ENCODE measurements at places on chromosomes 6 and 20.

DNA sequence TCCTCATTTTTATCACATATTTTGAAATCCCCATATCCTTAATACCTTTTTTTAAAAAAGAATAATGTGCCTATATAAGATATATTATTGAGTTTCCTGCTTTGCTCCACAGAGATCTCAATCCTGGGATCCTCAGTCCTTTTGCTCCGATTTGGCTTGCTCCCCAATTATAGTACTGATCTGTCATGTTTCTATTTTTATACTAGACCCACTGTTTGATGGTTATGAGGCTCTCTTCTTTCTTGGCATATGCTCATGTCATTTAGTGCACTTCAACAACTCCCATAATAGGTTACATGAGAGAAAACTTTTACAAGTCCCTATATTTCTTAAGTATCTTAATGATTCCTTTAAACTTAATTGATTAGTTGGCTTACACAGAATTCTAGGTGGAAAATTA lies 958.5 kb upstream of the EPHA7 start:
- no peak for DNase-seq

DNA sequence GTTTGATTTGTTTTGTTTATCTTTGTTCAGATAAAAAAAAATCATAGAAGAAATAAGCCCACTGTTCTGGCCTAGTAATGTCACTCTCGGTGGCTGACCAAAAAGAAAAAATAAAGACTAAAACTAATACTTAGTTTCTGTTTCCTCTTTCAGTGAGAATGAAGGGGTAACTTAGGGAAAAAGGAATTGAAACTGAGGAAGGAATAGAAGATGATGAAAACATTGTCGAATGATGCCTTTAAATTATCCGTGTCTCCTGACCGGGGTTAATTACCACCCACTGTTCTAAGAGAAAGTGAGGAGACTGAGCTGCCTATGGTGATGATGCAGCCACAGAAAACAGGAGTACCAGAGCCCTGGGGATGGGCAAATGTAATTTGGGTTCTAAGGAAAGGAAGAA lies 73.1 kb downstream of the PTCHD4 start:
- DNase-seq: no peak

DNA sequence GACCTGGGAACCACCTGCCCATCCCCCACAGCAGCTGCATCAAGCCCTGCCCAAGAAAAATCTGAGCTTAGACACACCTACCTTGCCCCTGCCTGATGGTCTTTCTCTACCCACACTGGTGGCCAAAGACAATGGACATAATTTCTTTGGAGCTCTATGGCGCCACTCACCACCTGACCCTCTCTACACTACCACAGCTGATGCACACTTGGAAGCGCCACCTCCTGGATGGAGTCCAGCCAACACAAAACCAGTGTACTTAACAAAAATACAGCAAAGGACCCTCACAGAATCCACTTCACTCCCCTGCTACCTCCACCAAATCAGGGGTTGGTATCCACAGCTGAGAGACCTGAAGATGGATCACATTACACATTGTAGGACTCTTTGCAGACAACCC lies 39.7 kb upstream of the CLVS2 start:
- DNase-seq: no peak

GRCh38 chr6:52654592-52654991 lies 16.3 kb upstream of the TMEM14A start:
- no peak for DNase-seq

DNA sequence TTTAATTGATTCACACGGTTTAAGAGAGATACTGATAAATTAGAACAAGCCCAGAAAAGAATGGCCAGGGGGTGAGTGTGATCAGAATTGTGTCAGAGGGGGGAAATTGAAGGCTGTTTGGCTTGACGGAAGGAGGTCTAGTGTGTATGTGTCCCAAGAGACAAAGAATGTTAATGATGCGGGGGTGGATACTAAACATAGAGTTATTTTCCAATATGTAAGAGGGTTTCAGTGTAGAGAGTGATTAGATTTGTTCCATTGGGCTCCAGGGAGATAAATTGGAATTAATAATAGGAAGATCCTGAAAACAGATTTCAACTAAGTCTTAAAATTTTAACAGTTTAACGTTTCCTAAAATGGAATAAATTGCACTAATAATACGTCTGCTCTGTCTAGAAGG lies 38.1 kb upstream of the UTRN start:
- DNase-seq: no peak

GRCh38 chr6:44411141-44411540 lies 23.6 kb downstream of the CDC5L start:
- DNase-seq: no peak

DNA sequence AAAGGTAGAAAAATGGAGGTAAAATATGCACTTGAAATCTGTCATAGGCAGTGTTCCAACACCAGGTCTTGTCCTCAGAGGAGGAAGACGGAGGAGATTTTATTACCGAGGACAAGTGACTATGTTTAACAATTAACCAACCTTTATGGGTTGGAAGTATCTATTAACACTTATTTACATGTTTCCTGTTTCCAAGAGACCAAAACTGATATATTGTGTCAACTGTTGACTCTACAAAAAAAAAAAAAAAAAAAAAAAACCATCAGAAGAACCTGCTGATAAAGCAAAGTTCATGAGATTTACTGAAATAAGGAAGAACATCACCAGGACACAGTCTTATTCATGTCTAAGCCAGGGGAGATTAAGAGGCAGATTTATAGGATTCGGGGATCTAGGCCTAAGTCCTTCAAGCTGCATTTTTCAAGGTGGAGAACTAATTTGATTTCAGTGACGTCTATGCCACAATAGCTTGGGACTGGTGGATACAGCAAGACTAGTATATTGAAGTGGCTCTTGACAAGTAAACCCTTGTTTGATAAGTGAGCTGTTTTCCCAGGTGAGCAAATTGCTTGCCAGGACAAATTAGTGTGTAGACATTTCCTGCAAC lies 126.6 kb upstream of the NAA20 start:
- DNase-seq: no peak

DNA sequence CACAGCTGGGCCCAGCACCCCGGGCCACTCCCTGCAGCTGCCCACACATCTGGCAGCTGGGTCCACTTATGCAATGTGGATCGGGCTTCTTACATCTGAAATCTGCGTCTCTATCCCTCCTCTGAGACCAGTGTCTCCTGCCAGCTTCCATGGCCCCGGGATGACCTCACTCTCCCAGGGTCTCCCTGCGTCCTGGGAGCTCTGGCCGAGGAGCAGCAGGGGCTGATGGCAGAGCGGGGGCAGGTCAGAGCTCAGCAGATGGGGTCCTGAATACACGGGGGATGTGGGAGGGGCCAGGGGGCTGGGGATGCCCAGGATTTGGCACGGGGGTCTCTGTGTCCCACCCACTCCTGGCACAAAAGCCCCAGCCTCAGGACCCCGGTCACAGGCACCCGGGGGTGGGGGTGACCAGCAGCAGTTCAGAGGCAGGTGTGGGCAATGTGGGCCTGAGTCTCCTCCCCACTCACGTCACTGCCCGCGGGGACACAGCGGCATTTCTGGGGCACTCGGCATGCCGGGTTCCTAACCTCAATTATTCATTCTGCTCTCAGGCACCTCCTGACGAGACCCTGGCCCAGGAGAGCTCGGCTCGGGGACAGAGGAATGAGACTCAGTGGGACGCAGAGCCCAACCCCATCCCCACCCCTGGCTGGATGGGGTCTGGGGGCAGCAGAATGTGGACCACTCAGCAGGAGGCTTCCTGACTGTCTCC lies 16.4 kb downstream of the CHRNA4 start:
- DNase-seq: no peak

DNA sequence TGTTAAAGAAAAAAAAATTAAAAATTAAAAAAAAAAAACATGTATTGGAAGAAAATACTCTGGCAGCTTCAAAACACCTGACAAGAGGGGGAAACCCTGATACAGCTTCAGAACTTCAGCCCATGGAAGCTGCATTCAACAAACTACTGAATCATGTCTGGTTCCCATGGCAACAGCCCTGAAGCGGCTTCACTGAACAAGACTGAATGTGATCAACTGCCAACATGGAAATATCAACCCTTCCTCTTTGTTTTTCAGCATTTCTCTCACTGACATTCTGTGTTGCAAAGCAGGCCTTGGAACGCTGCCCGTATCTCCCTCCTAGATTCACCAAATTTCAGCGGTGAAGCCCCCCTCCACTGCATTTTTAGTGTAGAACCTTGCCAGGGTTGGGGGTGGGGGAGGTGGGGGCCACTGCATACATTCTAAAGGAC lies 91.3 kb upstream of the SHLD1 start:
- DNase-seq: peak; percentile 38
